ENCODE measurements at places on chromosomes 12 and 14.

GRCh38 chr12:110921262-110921661 lies 883 bp upstream of the MYL2 start:
- no peak for DNase-seq

- DNase-seq: no peak
Observed at GRCh38 chr14:94341656-94342333, 18.7 kb upstream of the SERPINA6 start.

DNA sequence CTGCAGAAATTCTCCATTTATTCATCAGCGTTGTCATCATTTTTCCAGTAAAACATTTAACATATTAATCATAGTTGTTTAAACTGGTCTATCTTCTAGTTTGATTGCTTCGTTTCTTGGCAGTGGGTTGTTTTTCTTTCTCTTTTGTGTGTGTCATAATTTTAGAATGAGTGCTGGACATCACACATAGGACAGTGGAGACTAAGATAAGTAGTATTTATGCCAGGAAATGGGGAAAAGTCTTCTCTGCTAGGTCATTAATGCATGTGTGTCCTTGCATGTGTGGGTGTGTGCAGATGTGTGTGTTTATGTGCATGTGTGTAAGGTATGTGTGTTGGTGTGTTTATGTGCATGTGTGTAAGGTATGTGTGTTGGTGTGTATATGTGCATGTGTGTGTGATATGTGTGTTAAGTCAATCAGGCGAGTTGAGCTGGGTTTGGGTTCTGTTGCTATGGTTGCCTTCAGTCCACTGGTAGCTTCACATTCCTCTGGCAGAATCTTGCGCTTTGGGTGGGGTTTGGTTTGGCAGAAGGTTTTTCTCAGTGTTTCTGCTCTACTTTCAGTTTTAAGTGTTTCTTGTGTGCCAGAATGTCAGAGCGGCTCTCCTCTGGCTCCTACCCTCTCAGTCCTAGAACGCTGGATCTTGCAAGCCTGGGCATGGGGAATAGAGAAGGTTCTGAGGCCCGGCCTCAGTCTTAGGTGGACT lies 7.8 kb upstream of the ADGRD1 start:
- DNase-seq: no peak

DNA sequence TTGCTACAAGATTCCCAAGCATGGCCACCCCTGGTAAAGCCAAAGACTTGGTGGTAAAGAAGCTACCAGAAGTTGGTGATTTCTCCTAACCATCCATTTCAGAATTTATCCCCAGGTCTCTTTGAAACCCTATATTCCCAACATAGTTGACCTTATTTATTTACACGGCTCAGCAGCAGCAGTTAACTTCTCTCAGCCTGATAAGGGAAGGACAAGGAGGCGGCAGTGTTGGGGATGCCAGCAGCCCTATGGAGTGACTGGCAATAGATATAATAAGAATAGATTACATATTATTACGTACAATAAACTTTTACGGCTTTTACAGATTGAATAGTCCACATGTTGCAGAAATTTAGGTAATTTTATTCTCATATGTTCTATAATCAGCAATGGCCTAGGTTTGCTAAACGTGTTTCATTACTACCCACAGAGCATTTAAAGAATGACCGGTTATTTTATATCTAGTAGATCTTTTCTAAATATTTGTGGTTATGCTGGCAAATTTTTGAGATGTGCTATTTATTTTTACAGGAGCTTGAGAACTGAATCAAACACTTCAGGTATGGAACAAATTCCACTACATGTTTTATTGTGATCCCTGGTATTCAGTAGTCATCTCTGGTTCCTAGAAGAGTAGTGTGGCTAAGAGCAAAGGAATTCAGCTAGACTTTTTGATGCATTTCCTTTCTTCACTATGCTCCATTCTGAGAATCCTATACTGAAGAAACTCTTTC lies 19.8 kb upstream of the PALS1 start:
- no peak for DNase-seq

DNA sequence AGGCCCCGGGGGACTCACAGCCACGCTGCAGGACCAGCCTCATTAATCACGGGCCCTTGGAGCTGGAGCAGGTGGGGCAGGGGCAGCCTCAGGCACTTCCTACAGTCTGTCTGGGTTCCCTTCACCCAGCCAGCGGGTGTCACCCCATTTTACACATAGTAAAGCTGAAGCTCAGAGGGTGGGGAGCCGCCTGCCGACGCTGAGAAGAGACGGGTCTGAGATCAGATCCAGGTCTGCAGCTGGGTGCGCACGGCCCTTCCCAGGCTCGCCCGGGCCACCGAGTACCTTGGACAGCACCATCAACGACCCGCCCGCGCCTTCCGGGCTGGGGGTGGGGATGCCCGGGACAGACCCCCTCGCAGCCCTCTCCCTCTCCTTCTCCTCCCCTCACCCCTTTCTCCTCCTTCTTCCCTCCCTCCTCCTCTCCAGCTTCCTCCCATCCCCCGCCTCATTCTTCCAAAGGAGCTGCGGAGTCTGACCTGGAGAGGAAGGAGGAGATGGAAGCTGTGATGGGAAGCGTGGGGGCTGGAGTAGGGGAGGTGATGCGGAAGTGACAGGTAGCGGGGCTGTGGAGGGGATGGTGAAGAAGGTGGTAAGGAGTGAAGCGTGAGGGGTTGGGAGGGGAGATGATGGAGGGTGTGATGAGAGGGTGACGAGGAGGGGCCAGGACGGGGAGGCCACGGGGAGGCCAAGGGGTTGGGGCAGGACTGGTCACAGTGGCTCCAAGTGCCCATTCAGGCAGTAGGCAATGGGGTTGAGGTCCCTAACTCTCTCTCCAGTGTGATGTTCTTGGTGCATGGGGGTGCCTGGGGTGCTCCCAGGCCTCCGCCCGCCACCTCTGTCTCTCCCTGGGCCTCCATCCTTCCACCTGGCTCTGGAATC lies 8.8 kb downstream of the DTX1 start:
- DNase-seq: no peak

DNA sequence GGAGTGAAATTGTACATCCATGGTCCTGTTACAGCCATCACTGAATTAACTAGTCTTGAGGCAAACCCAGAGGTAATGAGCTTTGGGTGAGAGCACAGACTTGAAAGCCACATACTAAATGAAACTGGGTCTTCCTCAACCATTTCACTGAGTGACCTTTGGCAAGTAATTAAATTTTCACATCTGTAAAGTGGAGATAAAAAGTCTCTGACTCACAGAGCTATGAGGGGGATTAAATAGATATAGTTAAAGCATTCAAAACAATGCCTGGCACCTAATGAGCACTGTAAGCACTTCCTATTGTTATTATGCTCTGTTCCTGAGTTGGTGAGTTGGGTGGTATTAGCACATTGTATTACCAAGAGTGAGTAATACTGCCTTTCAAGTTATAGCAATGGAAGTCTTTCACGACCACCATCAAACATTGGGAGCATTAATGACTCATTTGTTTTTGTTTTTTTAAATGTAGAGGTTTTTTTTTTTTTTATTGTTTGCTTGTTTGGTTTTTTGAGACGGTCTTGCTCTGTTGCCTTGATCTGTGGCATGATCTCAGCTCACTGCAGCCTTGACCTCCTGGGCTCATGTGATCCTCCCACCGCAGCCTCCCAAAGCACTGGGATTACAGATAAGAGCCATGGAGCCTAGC lies 12.5 kb upstream of the STRN3 start:
- no peak for DNase-seq

DNA sequence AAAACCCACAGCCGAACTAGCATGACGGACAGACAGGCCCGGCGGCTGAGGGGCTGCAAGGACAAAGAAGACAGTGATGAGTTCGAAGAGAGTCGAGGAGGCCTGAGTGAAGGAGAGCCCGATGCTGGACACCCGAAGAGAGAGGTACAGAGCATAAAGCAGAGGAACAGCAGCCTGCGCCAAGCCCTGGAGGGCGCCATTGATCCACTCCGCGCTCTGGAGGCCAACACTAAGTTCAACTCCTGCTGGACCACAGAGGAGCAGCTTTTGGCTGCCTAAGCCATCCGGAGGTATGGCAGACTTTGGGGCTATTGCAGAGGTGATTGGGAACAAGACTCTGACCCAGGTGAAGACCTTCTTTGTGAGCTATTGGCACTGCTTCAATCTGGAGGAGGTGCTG lies 7.8 kb upstream of the PLXNC1 start:
- DNase-seq: no peak

DNA sequence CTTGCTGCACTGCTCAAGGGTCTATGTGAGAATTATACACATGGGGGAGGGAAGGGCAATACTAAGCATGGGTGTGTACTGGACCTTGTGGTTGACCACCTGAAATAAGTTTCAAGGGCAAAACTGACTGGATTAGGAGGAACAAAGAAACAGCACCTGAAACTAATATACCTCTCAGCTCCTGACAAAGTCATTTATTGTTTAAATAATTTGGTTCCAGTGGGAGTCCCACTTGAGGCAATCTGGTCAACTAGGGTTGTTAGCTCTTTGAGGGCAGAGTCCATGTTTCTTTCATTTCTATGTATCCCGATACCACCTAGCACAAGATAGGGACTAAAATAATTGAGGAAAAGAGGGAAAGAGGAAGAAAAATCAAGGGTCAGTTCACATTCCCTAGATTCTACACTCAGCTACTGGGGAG lies 45.5 kb downstream of the STXBP6 start:
- DNase-seq: no peak

DNA sequence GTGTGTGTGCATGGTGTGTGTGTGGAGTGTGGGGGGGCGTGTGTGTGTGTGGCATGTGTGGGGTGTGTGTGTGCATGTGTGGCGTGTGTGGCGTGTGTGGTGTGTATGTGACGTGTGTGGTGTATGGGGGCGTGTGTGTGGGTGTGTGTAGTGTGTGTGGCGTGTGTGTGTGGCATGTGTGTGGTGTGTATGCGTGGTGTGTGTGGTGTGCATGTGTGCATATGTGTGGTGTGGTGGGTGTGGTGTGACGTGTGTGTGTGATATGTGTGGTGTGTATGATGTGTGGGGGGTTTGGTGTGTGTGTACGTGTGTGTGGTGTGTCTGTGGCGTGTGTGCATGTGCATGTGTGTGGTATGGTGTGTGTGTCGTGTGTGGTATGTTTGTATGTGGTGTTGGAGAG lies 24.1 kb upstream of the CMKLR1 start:
- DNase-seq: no peak

- DNase-seq: no peak
Observed at GRCh38 chr14:73386342-73386741, 72.0 kb downstream of the NUMB start.

- no peak for DNase-seq
Observed at GRCh38 chr14:66238969-66239368, 247.2 kb upstream of the CCDC196 start.

- no peak for DNase-seq
Observed at GRCh38 chr14:56952766-56953473, 142.6 kb upstream of the OTX2 start.

DNA sequence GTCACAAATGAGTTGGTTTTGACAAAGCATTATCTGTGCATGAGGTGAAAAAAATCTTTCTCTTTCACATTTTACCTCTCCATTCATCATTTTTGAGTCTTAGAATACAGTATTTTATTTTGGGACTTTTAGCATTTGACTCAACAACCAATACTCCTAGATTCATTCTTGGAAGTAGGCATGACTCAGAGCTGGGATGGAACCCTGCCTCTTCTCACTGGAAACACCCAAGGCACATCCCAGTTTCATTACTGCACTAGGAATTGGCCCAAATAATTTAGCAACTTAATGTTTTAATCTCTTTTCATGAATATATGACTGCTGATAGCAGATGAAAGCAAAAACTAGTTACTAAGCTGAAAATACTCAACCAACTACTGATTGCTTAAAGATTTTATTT lies 3.3 kb upstream of the PDZRN4 start:
- DNase-seq: no peak

DNA sequence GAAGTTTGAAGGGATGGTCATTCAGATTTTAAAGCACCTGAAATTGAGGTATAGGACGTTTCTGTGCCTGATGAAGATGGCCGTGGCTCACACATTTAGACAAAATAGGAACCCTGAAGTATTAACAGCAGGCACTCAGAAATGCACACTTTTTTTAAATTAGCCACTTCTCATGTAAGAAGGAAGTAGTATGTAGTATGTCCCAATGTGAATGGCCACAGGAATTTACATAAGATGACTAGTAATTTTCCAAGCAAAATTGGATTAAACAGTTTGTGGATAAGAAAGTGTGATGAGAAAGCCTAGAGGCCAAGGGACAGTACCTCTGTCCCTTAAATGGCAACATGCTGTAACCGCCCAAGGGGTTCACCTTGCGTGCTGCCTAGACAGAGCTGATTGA lies 1.8 kb upstream of the MIS18BP1 start:
- DNase-seq: no peak

DNA sequence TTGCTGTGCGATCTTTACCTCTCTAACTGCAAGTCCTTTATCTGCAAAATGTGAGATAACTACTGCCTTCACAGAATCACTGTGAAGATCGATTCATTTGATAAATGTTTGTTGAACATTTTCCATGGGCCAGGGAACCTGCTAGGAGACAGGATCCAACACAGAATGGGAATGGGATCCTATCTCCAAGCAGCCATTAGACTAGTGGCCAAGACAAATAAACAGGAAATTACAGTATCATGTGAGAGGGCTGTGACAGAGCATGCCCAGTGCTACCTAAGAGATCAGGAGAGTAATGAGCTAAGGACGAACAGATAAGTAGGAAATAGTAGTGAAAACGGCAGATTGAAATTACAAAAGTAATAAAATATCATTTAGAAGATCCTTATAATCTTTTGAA lies 105.7 kb downstream of the GRIN2B start:
- DNase-seq: no peak

GRCh38 chr14:69594846-69595245 lies 16.6 kb upstream of the SUSD6 start:
- no peak for DNase-seq

DNA sequence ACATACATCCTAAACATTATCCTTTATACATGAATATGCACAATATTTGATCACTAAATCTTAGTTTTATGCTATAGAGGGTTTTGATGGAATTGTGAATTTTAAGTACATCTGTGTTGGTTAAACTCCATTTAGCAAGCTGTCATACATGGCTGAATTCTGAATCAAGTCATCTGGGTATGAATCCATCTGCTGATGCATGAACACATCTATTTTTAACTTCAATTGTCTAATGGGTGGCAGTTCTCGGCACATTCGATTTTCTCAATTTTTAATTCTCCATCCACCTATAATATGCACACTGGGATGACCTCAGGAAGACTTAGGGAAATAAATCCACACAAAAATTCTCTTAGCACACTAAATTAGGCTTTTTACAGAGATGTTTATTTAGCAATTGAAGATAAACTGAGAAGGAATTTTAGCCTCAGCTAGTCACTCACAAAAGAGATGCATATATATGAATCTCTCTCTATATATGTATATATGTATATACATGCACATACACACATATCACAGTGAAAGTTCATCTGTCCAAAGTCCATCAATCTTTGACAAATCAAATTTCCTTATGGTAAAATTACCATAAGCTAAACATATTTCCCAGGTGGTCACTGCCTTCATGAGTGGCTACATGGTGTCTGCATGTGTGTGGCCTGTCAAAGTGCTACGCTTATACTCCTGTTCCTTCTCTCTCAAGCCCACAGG lies 44.5 kb upstream of the VPS33A start:
- no peak for DNase-seq

Measured in type B pancreatic cell (in vitro differentiated cells).